ENCODE measurements at places on chromosomes 7 and 10.
A peak's percentile ranks its signal among the peaks of the same experiment; 100 is the strongest.

DNA sequence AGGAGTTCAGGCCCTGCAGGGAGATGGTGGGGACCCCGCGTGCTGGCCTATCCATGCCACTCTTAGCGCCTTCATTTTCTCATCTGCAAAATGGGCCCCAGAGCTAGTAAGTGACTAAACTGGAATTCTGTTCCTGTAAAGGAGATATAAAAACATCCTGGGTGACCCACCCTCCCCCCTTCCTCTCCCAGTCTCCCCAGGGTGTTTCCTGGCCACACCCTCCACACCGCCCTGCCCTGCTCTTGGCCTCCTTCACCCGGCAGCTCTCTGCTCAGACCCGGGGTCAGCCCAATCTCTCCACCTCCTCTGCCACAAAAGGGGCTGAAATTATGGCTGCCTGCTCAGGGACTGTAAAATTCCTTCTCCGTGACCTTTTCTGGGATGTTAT is 70.7 kb downstream of the C10orf105 start:
- DNase-seq = no peak

- no peak for DNase-seq
Measured at GRCh38 chr7:618539-619367, 99.1 kb upstream of the PDGFA start.

GRCh38 chr7:82859106-82859850 is 303.4 kb downstream of the PCLO start:
- DNase-seq = no peak

GRCh38 chr10:119412244-119413092 is 130.1 kb downstream of the RGS10 start:
- no peak for DNase-seq

GRCh38 chr7:115831371-115831770 is 199.2 kb downstream of the TFEC start:
- DNase-seq = no peak

DNA sequence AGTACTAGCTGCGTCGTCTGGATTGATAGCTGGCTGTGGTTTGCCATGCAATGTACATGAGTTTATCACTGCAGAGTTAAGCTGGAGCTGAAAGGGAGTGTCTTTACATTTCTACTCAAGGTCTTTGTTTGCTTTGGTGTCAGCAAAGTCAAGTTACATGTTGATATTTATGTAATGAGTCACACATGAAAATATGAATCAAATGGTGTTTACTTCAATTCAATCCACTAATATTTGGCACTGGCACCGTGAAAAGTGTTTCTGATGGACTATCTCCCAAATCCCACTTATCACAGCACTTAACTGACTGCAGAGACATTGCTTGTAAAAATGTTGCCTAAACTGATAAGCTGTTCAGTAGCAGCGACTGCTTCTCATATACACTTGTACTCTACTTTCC is 395.9 kb downstream of the TFEC start:
- DNase-seq = no peak

DNA sequence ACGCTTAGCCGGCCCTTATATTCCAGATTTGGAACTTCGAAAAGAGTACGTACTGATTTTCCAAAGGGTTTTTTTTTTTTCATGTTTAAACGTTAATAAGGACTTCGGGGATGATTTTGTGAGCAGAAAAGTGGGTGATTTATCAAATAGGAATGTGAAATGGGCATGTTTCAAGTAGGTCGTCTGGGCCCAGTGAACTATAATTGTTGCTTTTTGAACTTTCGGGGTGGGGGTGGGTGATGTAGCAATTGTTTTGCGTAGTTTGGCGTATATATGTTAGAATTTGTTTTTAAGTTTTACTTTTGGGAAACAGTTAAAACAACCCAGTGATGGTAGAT is 299 bp upstream of the PBLD start:
- no peak for DNase-seq

GRCh38 chr10:21180604-21181003 is 283.5 kb upstream of the NEBL start:
- no peak for DNase-seq

GRCh38 chr7:79702116-79702515 is 248.6 kb upstream of the MAGI2 start:
- no peak for DNase-seq

DNA sequence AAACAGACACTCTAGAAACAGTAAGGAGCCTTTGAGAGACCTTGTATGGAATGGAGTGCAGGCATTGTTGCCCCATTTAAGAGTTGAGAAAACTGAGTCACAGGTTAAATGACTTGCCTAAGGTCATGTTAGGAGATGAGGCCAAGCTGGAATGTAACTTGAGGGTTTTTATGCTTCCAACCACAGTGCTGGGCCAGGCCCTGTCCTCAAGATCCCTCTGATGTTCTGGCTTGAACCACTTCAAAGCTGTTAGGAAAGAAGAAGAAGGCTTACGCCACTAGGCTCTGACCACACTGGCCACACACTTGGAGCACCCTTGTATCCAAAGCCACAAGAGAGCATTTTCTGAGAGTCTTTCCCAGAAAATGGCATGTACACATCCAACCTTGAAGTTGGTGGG is 42.7 kb downstream of the PLAU start:
- no peak for DNase-seq

DNA sequence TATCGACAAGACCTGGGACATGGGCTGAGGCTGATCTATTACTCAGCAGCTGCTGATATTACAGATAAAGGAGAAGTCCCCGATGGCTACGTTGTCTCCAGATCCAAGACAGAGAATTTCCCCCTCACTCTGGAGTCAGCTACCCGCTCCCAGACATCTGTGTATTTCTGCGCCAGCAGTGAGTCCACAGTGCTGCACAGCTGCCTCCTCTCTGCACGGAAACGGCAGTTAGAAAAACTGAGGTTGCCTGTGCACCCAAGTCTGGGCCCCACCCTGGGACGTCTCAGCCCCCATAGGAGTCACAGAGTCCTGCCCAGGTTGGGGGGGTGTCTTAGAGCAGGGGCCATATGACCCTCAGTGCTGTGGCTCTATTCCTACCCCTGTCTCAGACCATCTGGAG is 167.4 kb upstream of the PRSS58 start:
- DNase-seq = no peak

DNA sequence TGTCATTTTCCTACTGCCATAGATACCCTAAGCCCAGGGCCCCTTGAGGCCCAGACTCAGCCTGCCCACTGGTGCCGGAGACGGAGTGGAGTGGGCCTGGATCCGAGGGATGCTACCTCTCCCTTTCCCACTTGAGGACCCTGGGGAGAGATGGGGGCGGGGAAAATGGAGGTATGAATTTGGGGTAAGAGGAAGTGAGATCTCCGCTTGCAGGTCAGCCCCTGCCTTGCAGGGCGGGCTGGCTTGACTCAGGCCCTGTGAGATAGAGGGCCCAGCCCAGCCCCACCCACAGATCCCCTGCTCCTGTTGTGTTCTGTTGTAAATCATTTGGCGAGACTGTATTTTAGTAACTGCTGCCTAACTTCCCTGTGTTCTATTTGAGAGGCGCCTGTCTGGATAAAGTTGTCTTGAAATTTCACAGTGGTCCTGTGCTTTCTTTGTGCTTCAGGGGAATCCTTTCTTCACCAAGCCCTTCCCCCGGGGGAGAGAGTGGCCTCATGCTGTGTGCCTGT is 13.2 kb downstream of the YKT6 start:
- DNase-seq = no peak

GRCh38 chr7:4052130-4052529 is 630.0 kb upstream of the FOXK1 start:
- no peak for DNase-seq

DNA sequence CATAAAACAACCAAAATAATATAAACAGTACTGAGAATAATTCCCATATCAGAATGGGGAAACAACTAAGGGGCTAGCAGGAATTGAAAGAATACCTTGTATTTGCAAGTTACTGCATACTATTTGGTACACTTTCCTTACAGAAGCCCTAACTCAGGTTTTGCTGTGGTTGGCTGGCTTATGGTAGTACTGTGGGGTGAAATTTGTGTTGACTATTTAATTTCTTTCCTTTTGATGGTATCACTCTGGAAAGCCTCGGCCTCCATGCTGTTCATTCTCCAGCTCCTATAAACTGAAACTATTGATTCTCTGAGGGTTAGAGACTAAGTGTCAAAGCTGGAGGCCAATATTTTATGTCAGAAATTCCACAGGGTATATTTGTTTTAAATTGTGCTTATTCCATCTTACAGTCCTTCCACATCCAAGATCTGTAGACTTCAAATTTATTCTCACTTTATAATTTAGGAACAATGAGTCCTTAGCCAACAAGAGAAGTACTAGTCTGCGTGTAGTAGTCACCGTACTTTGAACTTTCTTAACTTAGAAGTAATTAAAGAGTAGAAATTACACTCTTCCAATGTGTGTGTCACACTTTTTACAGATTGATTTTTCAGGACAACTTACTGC is 13.4 kb downstream of the SKIDA1 start:
- DNase-seq = no peak

DNA sequence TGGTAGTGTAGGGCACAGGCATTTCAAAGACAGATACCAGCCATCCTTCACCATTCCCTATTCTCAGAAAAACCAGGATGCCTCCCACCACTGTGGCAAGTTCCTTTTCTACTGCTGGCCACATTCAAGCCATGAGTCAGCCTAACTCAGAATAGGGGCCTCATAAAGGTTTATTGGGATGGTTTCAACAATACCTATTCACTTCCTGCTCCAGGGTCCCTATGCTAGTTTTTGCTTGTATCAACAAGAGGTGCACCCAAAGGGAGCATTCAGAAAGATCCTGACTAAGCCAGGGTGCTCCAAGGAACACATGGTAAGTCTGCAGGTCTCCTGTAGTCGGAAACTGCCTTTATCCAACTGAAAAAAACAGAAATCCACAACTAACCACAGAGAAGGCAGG is 76.9 kb upstream of the EGR2 start:
- no peak for DNase-seq

DNA sequence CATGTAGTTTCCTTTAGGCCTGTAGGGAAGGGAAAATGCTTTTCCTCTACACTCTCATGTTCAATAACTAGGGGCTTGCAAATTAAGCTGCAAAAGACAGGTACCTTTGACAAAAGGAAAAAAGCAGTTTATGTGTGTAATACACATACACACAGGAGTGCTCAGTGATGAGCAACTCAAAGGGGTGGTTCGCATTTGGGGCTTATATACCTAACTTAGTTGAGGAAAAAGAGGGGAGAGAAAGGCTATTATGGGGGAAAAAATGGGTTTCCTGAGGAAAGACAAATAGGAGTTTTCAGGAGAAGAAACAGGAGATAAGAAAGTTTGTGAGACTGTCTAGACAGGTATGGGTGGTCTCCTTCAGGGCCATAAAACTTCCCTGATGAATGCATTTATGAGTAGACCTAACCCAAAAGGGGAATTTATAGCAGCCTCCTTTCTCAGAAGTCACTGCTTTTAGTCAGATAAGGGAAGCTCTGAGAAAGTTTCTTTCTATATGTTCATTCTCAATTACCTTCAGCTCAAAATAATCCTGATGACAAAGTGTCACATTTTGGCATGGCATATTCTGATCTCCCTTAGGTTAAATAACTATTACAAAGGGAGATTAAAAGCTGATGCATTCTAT is 55.2 kb upstream of the EZH2 start:
- DNase-seq = no peak

- DNase-seq = no peak
Measured at GRCh38 chr10:79379512-79380124, 32.3 kb downstream of the PPIF start.

- DNase-seq = no peak
Measured at GRCh38 chr10:103635580-103635979, 142.1 kb downstream of the NEURL1 start.

GRCh38 chr7:36565792-36566356 is 158.4 kb downstream of the AOAH start:
- DNase-seq = no peak

GRCh38 chr10:122078965-122079795 is 90.2 kb downstream of the TACC2 start:
- no peak for DNase-seq

DNA sequence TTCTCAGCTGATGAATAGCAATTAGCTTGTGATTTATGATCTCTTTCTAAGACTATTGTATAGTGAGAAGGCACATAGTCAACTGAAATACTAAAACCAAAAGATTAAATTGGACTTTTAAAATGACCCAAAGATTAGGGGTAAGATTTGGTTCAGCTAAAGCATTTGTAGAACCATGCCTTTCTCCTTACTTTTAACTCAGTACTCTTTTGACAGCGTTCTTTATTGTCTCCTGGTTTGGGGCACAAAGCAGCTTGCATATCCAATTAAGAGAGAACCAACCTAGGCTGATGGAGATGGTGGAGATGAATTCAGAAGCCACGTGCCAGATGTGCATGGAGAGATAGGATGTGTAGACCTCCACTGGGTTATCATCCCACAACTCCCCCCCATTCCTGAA is 45.8 kb downstream of the FHIP2A start:
- no peak for DNase-seq

GRCh38 chr10:59234816-59235429 is 58.5 kb downstream of the PHYHIPL start:
- peak; percentile 36 for DNase-seq

GRCh38 chr7:101234636-101235035 is 3.0 kb downstream of the CLDN15 start:
- DNase-seq = no peak

DNA sequence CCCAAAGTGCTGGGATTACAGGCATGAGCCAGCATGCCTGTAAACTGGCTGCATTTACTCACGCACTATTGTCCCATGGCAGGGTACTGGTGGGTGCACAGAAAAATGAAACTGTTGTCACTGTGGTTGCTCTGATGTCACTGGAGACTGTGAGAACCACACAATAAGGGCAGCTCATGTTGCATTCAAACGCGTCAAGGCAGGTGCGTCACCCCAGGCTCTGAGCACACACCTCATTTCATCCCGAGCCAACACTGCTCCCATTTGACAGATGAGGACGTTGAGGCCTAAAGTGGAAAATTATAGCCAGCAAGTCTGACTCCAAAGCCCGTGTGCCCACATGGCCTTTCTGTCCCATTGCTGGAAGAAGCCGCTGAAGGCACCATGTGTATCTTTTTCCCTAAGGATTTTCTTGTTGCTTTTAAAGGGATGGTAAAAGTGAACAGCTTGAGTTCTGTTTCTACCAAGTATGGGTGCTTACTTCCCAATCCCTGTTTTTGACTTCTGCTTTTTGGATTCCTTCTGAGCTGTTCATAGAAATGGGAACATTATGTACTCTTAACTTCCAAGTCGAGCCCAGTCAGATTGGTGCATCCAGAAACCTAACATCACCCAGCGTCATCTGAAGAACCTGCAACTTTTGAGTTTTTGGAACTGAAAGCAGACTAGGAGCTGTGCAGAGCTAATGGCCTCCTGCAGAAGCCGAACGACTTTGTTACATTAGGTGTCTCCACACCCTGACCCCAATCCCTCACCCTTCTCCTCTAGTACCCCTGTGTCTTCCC is 60.1 kb upstream of the CARD11 start:
- DNase-seq = no peak

DNA sequence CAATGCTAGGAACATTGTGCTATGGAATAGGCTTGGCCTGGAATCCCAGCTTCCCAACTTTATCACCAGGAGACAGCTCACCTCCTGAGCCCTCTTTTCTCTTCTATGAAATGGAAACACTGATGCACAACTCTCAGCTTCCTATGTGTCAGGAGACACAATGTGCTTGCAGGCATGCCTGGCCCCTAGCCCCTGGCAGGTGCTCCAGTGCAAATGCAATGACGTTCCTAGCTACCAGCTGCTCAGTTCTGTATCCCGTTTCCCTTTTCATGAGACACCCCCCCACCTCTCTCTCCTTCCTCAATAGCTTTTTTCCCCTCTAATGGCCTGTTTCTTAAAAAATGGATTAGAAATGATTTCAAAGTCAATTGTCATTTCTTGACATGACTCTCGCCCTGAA is 30.7 kb downstream of the HABP2 start:
- no peak for DNase-seq
